Right renal pelvis (tissue), 4 donors: ENCODE measurements at places on chromosomes 12 and 14. TPM values are rescaled to one million over a fixed set of nuclear protein-coding genes. Genes with fewer than 3 reads are reported as not detected.

The DLK1 gene
- polyA plus RNA-seq = 5.1 TPM

The SMOC1 gene
- polyA plus RNA-seq = 2.7 TPM

The PLEKHG3 gene
- 93.6 TPM for polyA plus RNA-seq

The ST8SIA1 gene
- 5.3 TPM for polyA plus RNA-seq

The TMPO gene
- polyA plus RNA-seq = 201 TPM

The RILPL1 gene
- polyA plus RNA-seq = 18.4 TPM

The CLEC4A gene
- 2.3 TPM for polyA plus RNA-seq

The KRT80 gene
- polyA plus RNA-seq = 0.98 TPM

The ADGRD1 gene
- 17.6 TPM for polyA plus RNA-seq

The SLC25A47 gene
- polyA plus RNA-seq = 0.05 TPM

The WNT1 gene
- polyA plus RNA-seq = not detected

The RND1 gene
- polyA plus RNA-seq = 4.2 TPM

The GALNT16 gene
- polyA plus RNA-seq = 2.9 TPM

The PNMA1 gene
- polyA plus RNA-seq = 101 TPM

The SNRPF gene
- 89.4 TPM for polyA plus RNA-seq

The CLECL1 gene
- polyA plus RNA-seq = not detected

The CELA1 gene
- polyA plus RNA-seq = not detected

The NINJ2 gene
- 1.4 TPM for polyA plus RNA-seq

The OTX2 gene
- polyA plus RNA-seq = not detected

The RIN3 gene
- polyA plus RNA-seq = 7.0 TPM

The CLIP1 gene
- 41.3 TPM for polyA plus RNA-seq

The CACNA1C gene
- 8.6 TPM for polyA plus RNA-seq

The DLGAP5 gene
- 27.2 TPM for polyA plus RNA-seq

The MRPL52 gene
- polyA plus RNA-seq = 91.2 TPM

The ITGB7 gene
- 1.4 TPM for polyA plus RNA-seq

The ACTN1 gene
- 71.3 TPM for polyA plus RNA-seq

The TSHR gene
- 0.25 TPM for polyA plus RNA-seq

The MUCL1 gene
- polyA plus RNA-seq = not detected

The OR4K5 gene
- not detected for polyA plus RNA-seq

The BAZ1A gene
- 33.4 TPM for polyA plus RNA-seq

The REP15 gene
- 1.7 TPM for polyA plus RNA-seq

The BDKRB2 gene
- 3.2 TPM for polyA plus RNA-seq

The RNASE1 gene
- polyA plus RNA-seq = 169 TPM

The TSPAN9 gene
- polyA plus RNA-seq = 96.6 TPM

The TPPP2 gene
- polyA plus RNA-seq = 3.7 TPM

The UBE3B gene
- polyA plus RNA-seq = 34.6 TPM

The SRRM4 gene
- polyA plus RNA-seq = 0.03 TPM

The RHEBL1 gene
- 1.7 TPM for polyA plus RNA-seq

The SMCO3 gene
- 3.3 TPM for polyA plus RNA-seq

The OTOGL gene
- 0.90 TPM for polyA plus RNA-seq

The CCDC85C gene
- polyA plus RNA-seq = 31.1 TPM

The POTEG gene
- not detected for polyA plus RNA-seq

The PPP4R4 gene
- 0.26 TPM for polyA plus RNA-seq

The RFX4 gene
- not detected for polyA plus RNA-seq
